ENCODE measurements at places on chromosomes 11 and 22.

DNA sequence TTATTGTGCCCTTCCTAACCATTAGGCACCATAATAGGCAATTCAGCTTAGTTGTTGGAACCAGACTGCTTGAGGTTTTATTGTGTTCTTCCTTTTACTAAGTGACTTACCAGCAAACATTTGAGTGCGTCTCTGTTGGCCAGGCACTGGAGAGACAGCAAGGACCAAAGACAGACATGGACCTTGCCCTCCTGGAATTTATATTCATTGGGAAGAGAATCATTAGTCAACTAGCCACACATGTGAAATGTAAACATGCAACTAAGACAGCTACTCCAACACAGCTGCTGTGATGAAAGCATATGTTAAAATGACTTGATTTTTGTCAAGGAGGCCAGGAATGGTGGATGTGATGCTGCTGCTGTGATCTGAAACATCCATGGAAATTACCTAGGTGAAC is 106.4 kb downstream of the TRAF6 start:
- no peak for DNase-seq

DNA sequence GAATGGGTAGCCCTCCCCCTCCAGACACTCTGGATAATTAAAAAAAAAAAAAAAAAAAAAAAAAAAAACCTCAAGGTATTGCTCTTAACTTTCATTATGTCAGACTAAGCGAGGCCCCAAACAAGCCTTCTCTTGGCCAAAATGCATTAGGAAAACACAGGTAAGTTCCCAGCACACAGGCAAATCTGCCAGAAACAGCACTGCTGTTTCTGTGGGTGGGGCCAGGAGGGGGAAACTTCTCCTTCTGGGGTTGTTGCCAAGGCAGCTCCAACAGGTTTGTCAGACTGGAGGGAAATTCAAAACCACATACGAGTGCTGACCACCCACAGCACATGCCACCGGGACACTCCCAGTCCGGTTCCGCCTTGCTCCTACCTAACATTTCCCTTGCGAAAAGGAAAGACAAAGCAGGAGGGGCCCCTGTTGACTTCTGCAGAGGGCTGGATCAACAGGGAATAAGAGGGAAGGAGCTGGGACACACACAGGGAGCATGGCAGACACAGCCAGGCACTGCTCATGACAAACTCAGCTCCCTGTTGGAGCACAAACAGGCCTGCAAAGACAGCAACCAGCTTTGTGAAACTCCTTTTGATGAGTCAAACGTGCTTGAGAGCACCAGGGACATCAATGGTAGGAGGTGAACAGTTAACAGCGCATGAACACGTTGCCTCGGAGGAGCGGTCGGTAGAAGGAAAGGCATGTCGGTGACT is 55.0 kb downstream of the MYH9 start:
- DNase-seq = peak; percentile 73

DNA sequence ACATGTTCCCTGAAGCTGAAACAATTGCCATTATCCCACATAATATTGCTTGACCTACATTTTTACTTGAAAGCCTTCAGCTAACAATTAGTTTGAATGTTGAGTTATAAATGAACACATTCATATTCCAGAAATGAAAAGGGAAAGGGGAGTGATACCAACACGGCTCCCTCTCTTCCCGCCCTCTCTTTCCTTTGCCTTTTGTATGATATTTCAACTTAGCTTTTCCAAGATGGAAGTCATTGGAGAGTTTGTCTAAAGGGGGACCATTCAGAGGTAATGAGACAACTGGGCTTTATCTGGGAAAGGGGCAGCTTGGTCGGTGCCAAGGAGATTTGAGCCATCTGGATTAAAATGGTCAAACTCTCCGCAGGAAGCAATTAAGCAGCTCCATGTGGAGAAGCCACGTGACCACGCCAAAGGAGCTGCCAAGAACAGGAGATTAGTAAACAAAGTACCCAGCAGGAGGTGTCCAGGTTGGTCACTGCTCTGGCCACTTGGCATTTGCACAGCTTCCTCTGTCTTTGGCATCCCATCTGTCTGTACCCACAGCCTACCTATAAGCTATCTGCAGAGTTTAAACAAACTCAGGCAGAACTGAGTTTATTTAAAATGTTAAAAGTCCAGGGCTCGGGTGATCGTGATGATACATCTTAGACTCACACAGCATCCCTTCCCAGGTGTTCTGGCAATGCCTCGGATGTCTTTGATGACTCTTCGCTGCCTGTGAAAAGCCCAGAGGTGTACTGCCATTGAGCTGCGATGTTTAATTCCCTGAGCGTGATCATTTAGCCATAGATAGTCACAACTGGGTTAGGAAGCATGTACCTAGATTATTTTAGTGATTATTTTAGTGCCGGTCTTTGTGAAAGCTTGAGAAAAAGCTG is 735.9 kb downstream of the NTM start:
- DNase-seq = no peak

GRCh38 chr11:127157225-127157624 is 156.7 kb upstream of the KIRREL3 start:
- DNase-seq = no peak

GRCh38 chr11:99307510-99308088 is 286.9 kb downstream of the CNTN5 start:
- DNase-seq = no peak

- DNase-seq = no peak
These were observed 9.5 kb upstream of the ACR start for GRCh38 chr22:50728523-50728931.

GRCh38 chr11:1297576-1298473 is 11.6 kb downstream of the TOLLIP start:
- no peak for DNase-seq
